ENCODE measurements at places on chromosomes 2 and 18.

- DNase-seq = no peak
These were observed 992.7 kb downstream of the TMEM182 start for GRCh38 chr2:103754530-103754929.

DNA sequence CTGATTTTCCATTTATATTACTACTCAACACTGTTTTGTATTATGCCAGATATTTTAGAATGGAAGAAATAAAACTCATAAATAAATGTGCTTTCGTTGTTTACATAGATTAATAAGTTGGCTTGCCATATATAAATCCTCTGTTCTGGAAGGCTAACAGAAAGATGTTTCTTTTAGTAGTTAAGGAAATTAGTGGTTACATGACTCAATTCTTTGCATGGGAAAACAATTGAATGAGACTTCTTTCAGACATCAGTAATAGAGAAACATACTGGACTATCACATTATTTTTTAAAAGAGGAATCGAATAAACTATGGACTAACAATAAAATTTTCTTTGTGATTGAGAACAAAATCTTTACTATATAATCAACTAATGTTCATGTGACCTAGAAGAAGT, 336.5 kb downstream of the KCNS3 start:
- no peak for DNase-seq

GRCh38 chr18:62829936-62830335, 114.6 kb downstream of the PHLPP1 start:
- no peak for DNase-seq

- no peak for DNase-seq
These were observed 7.6 kb upstream of the C18orf32 start for GRCh38 chr18:49494660-49495059.

DNA sequence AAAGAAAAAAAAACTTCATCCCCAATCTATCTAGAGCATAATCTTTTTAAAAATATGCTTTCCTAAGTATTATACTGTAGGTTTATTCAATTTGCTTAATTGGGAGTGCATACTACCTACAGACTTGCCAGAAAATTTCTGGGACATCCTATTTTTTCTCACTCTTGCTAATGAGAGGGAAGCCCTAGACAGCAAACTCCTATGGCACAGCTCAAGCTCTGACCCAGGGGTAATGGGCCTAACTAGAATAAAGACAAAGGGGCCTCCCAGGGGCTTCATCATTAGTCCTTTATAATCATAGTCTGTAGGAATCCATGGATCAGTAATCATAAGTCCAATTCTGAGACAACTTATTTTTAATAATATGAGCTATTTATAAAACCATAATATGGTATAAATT, 142.6 kb upstream of the ITGA4 start:
- no peak for DNase-seq

DNA sequence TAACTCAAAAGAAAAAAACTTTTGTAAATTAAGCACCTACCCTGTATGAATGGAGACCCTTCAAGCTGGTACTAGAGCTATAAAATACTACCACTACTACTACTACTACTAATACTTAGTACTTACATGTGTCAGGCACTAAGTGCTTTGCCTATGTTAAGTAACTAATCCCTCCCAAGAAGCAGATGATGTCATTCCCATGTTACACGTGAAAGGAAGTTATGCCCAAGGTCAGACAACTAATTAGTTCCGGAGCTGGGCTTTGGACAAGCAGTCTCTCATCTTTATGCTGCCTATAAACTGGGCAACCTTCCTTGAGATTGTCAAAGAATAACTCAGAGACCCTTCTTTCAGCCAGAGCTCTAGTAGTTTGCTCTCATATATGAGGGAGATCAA, 13.9 kb upstream of the ATP6V1B1 start:
- no peak for DNase-seq

DNA sequence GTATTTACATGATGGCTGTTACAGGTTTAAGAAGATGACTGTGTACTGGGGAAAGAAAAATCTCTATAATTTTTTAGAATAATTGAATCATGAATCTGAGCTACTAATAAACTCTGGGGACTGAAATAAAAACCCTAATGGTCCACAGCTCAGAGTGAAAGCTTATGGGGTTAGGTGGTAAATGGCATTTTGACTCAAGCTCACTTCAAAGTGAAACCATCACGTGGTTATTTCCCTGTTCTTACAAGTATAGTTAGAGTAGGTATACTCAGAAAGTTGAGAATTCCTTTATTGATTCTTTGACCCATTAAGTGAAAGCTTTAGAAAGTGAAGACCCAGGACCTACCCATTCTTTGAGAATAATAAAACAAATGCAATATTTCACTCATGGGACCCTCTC, 626.2 kb upstream of the SETBP1 start:
- no peak for DNase-seq

DNA sequence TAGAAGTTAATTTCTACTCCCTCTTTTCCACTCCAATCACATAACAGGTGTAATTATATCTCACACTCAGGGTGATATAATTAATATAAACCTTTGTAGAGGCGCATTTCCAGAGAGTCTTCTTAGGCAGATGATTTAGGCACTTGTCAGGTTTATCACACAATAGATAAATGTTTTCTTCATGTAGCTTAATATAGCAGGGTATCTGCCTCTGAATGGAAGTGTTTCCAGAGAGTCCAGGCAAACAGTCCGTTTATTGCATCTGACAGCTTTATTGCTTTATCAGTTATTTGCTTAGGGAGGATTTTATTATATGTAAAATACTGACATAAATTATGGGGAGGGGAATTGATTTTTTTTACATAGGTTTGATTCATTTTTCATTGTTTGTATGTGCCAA, 766.3 kb downstream of the SLC4A3 start:
- no peak for DNase-seq

GRCh38 chr18:26185267-26185666, 41.0 kb upstream of the TAF4B start:
- peak; percentile 1 for DNase-seq

DNA sequence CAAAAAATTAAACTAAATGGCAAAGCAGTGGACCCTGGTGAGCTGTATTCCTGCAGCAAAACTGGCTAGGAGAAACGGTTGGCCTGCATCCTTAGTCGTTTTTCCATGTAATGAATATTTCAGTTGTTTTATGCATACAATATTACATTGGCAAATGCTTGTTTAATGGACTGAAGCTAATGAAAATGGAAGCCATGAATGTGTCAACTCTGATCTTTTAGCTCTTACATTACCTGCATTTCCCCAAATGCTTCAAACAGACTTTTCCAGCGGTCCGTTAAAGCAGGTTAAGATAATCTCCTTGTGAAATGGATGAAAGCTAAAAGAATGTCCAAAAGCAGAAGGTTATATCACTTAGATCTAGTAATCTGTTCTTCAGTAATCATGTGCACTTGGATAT, 686.3 kb upstream of the SETBP1 start:
- no peak for DNase-seq

GRCh38 chr2:74441690-74442482, at the start of gene RTKN:
TSS of gene RTKN (minus strand) at chr2:74441937. CDS start at chr2:74441816, 121 bp downstream.
- no peak for DNase-seq

DNA sequence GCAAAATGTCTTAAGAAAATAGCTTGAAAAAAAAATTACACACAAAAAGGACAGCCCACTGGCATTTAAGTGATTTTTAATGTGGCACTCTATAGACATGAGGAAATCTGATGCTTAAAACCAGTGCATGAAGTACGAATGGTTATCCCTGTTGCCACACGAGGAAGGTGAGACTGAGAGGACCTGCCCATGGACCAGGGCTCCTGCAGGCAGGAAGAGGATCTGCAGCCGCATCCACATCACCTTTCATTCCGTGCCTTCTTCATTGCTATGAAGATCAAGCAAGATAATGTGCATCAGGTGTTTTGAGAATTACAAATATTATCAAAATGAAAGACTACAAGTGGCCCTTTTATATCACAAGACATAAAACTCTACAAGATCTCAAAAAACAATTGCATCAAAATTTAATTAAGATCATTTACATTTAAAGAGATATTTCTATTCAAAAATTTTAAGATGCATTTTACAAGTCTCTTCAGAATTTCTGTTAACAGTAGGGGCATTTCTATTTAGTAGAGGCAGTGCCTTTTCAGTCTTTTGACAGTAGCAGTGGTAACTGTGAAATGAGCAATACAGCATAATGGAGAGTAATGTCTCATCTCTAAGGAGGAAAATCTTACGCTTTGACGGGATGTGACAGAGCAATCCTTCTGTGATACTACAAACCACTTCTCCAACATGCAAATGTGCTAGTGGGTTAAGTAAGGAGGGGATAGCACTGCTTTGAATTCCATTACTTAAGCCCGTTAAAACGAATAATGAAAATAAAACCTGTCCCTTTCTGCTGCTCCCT, 83.4 kb downstream of the SLC5A7 start:
- peak; percentile 4 for DNase-seq

DNA sequence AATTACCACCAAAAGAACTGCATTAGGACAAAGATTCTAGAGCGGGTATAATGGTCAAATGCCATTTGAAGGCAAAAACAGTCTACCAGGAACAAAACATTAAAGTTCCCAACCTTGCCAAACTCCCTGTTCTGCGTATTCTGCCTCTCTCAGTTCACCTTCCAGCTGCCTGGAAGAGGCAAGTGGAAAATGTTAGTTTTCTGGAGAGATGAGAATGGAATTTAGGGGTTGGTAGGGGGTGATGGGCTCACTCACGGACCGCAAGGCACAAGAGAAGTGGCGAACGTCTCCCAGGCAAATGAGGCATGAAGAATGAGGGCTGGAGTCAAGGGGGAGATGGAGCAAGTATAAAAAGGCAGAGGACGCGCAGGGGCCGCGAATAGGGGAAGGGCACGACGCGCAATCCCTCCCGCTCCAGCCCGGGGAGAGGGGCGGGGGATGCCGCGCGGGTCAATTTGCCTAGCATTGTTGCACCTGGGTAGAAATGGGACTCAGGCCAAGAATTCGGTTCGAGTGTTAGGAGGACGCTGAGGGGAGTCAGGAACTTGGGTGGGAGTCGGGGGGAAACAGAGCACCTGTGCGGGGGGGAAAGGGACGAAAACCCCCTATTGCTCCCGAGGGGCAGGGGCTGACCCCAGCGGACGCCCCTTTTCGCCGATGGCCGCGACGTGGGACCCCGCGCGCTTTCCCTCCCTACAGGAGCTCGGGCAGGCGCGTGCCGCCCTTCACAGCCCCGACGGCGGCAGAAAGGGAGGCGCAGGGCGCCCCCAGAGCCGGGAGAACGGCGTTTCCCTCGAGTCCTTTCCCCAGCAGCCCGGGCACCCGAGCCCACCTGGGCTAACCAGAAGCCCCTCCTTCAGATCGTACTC, 573 bp downstream of the PAIP2B start:
- DNase-seq = no peak

- no peak for DNase-seq
These were observed 34.4 kb downstream of the MAIP1 start for GRCh38 chr2:199989822-199990221.

- DNase-seq = no peak
These were observed 74.2 kb upstream of the GALNT3 start for GRCh38 chr2:165868211-165868610.

- no peak for DNase-seq
These were observed 71.0 kb downstream of the NOL4 start for GRCh38 chr18:34153711-34154110.

DNA sequence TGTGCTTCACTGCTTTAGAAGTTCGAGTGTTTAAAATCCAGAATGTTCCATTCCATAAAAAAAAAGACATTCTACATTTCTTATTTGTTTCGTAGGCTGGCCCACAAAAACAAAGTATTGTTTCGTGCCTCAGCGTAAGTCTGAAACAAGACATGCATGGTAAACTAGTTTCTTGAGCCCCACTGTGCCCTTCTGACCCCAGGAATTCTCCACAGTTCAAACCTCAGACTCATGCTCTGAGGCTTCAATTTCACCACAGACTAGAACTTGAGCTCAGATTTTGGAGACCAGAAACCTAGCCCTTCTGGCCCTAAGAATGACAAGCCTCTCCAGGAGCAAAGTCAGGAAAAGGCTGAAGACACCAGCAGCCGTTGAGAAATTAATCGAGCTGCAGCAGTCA, 151.5 kb downstream of the SLC8A1 start:
- no peak for DNase-seq

- no peak for DNase-seq
These were observed 9.1 kb upstream of the ECEL1 start for GRCh38 chr2:232496501-232497270.

DNA sequence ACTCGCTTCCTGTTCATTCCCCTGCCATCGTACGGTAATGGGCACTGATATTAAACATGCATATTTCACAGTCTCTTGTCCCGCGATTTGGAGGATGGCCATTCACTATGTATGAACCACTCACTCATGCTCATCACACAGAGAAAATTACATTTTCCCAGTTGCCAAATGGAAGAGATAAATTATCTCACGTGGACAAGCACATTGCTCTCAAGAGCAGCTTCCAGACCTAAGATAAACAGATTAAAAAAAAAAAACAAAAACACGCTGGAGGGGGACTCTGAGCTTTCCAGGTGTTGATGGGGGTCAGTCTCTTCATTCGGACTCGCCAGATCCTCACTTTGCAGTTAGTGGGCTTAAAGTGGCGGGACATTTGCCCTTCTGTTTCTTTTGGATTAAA, 1.7 kb upstream of the MAPK4 start:
- no peak for DNase-seq

DNA sequence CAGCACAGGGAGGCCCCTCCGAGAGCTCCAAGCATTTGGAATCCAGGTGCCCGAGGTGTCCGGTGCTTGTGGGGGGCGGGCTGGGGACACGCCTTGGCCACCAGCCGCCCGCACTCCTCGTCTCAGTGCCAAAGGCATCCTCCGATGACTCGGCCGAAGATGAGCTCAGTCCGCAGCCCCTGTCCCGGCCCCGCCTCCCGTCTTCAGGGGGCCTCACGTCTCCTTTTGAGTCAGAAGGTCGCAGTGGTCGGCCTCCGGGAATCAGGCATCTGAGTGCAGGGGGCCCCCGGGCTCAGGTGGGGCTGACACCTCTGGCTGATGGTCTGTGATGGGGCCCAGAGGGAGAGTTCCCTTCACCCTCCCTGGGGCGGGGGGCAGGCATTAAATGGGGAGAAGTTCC, 74.8 kb downstream of the NFATC1 start:
- DNase-seq = no peak

DNA sequence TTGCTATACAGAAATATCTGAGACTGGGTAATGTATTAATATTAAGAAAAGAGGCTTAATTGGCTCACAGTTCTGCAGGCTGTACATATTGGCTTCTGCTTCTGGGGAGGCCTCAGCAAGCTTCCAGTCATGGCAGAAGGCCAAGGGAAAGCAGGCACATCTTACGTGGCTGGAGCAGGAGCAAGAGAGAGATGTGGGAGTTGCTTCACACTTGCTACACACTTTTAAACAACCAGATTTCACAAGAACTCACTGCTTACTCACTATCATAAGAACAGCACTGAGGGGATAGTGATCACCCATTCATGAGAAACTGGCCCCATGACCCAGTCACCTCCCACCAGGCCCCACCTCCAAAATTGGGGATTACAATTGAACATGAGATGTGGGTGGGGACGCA, 50.6 kb downstream of the MAPRE2 start:
- DNase-seq = no peak

All from iPS DF 6.9 (cell line).